Fibroblast of villous mesenchyme (primary cell): ENCODE measurements at places on chromosomes 6 and 20.

GRCh38 chr6:153814136-153814535 is 224.9 kb upstream of the OPRM1 start:
- DNase-seq: no peak

GRCh38 chr20:478010-478948 is 15.9 kb upstream of the TBC1D20 start:
- DNase-seq: peak; percentile 69

DNA sequence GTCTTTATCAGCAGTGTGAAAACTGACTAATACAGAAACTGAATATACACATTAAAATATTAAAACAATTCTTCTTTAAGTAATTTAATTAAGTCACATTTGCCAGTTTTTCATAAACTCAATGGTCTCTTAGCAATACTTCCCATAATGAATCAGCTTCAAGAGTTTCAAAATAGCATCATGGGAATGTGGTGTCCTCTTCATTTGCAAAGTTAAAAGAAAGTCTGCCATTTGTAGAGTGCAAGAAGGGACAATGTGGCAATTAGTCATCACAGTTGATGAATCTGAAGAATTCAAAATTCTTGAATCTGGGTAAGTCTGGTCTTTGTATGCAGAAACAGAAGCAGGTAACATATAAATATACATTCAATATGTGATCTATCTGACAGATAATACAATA is 38.7 kb downstream of the SYNE1 start:
- peak; percentile 44 for DNase-seq

DNA sequence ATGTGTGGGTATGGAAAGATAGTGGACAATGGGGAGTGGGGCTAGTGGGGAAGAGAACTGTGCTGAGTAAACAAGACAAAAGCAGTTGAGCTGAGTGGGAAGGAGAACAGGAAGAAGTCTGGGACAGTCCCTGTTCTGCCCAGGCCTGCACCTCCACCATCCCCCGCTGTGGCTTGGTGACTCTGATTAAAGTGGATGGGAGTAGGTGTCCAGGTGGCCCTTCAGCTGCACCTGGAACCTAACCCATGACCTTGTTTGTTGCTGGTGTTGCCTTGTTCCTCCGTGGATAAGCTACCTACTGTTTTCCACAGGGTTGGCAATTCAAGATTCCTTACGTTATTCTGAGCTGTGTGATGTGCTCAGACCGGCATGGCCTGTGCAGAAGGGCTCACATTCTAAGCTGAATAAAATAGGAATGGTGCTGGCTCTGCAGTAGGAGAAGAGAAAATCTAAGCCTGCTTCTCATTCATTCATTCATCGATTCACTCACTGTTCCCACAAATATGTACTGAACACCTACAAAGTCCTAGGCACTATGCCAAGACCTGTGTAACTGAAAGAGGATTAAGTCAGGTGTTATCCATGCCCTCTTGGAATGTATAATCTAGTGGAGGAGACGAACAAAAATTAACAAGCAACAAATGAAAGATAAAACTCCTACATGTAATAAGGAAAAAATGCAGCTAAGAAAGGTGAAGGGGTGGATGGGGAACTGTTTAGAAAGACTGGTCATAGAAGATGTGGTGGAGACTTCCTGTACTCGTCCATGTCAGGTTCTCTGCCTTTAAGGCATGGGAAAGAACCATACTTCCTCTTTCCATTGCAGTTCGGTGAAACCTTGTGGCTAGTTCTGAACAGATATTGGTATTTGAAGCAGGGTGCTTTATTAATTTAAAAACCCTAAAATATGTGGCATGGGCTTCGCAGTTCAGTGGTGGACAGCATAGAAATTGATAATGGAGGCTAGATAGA is 10.1 kb upstream of the CALHM6 start:
- DNase-seq: no peak

DNA sequence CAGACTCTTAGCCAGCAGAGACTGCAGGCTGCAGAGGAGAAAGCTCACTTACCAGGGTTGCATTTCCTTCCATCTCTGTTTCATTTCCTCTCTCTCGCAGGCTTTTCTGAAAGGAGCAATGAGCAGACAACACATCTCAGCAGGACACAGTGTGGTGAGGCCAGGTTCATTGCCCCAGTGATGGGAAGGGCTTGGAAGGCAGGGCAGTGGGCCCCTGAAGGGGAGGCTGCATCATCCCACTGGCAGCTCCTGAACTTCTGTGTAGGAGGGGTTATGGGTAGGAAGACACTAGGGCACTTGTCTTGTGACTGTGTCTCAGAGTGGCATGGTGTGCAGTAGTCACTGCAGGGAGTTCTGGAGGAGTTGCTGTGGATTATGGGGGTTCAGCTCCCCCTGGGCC is 246.8 kb downstream of the QKI start:
- DNase-seq: no peak

GRCh38 chr6:34586327-34587040 is 30.4 kb upstream of the SPDEF start:
- no peak for DNase-seq

DNA sequence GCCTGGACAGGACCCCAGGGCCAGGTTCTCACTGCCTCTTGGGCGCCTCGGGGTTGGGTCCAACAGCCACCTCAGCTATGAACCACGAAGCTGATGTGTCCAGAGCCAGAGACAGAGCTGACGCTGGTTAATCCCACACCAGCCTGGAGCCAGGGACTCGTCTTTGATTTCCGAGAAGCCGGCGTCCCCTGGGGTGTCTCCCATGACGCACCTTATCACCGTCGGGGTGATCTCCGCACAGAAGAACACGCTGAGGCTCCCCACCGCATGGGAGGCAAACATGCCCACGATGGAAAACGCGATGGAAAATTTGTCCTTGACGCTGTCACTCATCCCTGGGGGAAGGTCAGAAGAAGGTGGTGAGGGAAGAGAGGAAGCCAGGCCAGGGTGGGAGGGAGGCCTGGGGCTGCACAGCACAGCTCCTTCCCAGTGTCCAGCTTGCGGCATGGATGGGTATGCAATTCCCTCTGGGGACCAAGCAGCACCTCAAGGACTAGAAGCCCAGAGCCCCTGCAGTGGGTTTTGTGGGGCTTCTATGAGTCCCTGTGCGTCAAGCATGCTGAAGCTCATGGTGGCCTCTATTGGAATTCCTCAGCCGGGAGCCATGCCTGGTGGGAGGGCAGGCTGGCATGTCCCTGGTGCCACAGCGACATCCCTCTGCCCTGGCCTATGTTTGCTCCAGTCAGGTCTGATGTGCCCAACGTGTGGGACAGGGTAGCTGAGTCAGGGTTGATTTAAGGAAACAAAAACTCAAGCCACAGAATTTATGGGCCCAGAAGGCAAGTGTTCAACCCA is 25.1 kb downstream of the PSMG4 start:
- no peak for DNase-seq

- DNase-seq: peak; percentile 23
These were observed 77.8 kb upstream of the FRMD1 start for GRCh38 chr6:168156742-168157265.

- no peak for DNase-seq
These were observed 21.9 kb upstream of the CDH4 start for GRCh38 chr20:61230166-61230565.

- DNase-seq: peak; percentile 95
These were observed 15.9 kb upstream of the PTGIS start for GRCh38 chr20:49583669-49584417.

GRCh38 chr6:88910922-88911778 is 52.3 kb downstream of the RNGTT start:
- no peak for DNase-seq

- DNase-seq: no peak
These were observed 1.5 kb upstream of the CAPN11 start for GRCh38 chr6:44157152-44157521.

- DNase-seq: no peak
These were observed 63.5 kb upstream of the VSTM2L start for GRCh38 chr20:37839432-37839827.

DNA sequence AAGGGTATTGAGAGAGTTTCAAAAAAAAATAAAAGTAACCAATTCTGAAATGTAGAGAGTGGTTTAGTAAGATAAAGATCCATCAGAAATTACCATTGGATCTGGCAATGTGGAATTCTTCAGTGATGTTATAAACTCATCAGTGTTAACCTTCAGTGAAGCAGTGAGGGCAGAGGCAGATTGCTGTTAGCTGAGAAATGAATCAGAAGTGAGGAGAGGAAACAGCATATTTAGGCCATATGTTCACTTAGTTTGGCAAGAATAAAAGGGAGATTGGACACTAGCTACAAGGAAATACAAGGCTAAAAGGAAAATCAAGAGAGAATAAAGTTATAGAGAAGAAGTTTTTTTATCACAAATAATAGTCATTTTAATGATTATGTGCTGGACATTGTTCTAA is 9.6 kb downstream of the KCNQ5 start:
- DNase-seq: no peak

- DNase-seq: peak; percentile 27
These were observed 11.9 kb downstream of the TEAD3 start for GRCh38 chr6:35484921-35485392.

DNA sequence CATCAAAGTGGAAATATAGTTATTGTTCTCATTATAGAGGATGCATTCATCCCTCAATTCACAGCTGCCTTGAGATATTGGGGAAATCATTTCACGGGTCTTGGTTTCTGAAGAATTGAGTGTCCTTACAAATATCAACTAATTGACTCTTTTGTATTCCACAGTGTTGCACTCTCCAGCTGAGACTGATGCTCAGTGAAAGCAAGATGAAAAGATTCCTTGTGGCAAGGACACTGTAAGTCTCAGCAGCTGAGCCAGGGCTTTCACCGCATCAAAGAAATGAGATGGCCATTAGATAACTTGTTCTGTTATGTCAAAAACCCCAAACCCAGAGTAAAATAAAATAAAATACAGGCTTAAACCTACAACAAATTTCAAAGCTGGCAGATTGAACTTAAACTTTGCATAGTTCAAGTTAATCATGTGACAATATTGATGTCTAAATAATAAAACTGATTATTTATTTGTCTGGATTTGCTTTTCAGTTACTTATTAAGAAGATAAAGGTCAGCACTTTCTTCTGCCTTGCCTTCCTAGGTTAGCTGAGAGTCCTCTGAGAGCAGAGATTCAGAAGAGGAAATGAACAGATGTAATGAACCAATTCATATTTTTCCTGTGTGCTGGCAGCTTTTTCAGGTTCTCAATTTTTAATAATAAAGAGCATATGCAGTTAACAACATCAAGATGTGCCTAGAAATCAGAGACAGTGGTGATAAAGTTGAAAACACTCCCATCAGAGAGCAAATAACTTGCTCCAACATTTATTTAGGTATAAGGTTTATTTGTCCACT is 82.4 kb upstream of the SMLR1 start:
- no peak for DNase-seq

- DNase-seq: no peak
These were observed 140.4 kb upstream of the COL21A1 start for GRCh38 chr6:56387621-56388414.

- no peak for DNase-seq
These were observed 1.7 kb downstream of the MICAL1 start for GRCh38 chr6:109453594-109454495.

GRCh38 chr20:54268941-54269340 is 61.1 kb downstream of the PFDN4 start:
- no peak for DNase-seq

DNA sequence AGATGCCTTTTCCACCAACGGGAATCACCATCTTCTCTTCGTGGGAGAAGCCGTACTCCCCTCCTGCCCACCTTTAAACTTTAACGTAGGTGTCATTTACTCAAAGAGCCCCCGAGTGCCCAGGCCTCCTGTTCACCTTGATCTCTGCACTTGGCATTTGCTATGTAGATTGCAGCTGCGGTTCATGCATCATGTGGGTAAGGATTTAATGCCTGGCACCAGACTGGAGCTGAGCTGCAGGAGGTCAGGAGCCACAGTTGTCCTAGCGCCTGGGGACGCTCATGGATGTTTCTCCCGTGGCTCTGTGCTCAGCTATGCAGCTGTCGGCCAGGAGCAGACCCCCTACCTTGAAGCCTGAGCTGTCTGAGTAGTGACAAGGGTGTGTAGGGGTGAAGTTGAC is 133.7 kb downstream of the CDH4 start:
- no peak for DNase-seq

DNA sequence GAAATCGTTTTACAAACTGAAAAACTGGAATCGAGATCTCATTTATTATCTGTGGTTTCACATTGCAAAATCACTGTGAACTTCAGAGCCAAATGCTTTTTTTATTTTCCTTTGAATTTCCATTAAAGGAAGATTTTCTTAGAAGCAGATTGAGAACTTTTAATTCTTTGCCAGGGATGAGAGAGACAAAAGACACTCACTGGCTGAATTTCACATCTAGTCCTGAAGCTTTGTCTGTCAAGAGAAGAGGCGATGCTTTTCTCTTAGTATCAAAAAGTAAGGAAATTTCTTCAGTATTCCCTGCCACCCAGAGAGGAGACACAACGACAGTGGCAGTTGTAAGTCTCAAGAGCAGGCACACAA is 141.8 kb downstream of the TMEM200A start:
- DNase-seq: peak; percentile 19

DNA sequence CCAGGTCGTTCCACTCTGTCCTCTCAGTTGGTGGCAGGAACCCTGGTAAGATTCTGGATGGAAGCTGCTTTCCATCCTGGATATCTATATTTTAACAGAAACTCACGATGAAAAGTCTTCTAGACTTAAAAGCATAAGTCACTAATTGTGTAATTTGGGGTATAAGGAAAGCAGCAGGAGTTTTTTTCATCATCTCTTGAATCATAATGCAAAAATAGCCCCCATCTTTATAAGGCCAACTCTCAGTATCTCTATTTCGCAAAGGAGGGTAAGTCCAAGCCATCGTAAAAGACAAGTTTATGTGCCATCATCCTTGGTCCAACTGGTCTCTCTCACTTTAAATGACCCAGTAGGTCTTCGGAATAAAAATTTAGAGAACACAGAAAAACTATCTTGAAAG is 95.1 kb downstream of the FAM50B start:
- DNase-seq: no peak

GRCh38 chr20:23361119-23361475 is 885 bp upstream of the GZF1 start:
- peak; percentile 70 for DNase-seq
